Activated CD8-positive, alpha-beta memory T cell treated with anti-CD3 and anti-CD28 coated beads for 1 hour (primary cell): ENCODE measurements at places on chromosomes 16 and 17.
A peak's percentile ranks its signal among the peaks of the same experiment; 100 is the strongest.

DNA sequence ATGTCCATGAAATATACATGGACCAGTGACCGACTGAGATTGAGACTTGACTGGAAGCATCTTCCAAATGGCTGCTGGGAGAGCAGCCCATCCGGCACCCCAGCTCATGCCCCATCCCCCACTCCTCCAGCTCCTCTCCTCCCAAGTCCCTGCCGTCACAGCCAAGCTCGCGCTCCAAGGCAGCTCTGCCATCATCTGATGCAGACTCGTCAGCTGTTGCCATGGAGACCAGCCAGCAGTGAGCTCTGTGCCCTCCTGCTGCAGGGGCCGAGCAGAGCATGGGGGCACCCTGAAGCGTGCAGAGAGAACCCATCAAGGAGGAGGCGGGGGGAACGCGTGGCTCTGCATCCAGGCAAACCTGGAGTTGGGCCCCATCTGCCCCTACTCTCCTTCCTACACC is 74.5 kb upstream of the TNRC6C start:
- no peak for DNase-seq

DNA sequence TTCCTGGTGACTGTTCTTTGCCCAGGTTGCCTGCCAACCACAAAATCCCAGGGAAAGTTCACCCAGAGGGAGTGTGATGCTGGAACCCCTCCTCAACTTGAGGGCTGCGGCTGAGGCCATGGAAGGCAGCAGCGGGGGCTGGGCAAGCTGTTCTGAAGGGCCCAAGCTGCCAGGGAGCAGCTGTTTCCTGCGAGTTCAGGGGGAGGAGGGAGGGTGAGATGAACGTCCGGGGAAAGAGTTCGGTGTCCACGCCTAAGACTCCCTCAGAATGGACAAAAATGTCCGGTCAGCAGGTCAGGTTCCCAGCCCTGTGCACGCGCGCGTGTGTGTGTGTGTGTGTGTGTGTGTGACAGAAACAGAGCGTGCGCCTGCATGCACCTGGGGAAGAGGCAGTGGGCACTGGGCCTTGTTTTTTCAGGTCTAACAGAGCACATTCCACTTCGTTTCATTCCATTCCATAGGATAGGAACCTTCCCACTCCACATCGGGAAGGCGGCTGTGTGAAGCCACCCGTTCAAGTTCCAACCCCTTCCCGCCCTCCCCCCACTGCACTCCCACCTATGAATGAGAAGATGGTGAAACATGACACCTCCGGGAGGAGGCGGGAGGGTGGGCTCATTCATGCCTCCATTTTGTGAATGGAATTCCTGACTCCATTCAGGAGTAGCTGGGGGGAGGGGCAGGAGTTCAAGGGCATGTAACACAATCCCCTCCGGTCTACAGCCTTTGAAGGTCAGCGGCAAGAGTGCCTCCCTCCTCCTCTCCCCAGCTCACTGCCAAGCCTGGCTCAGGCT is 15.7 kb downstream of the ETV4 start:
- no peak for DNase-seq

- DNase-seq: no peak
Measured at GRCh38 chr16:10896165-10896564, 19.2 kb downstream of the CIITA start.

GRCh38 chr17:21129023-21129681 is 2.4 kb downstream of the DHRS7B start:
- DNase-seq: no peak

GRCh38 chr17:79201536-79202227 is 127.1 kb downstream of the ENGASE start:
- DNase-seq: no peak

- DNase-seq: no peak
Measured at GRCh38 chr16:4285167-4285566, 12.3 kb upstream of the TFAP4 start.

- no peak for DNase-seq
Measured at GRCh38 chr17:77867308-77867781, 91.2 kb upstream of the TNRC6C start.

DNA sequence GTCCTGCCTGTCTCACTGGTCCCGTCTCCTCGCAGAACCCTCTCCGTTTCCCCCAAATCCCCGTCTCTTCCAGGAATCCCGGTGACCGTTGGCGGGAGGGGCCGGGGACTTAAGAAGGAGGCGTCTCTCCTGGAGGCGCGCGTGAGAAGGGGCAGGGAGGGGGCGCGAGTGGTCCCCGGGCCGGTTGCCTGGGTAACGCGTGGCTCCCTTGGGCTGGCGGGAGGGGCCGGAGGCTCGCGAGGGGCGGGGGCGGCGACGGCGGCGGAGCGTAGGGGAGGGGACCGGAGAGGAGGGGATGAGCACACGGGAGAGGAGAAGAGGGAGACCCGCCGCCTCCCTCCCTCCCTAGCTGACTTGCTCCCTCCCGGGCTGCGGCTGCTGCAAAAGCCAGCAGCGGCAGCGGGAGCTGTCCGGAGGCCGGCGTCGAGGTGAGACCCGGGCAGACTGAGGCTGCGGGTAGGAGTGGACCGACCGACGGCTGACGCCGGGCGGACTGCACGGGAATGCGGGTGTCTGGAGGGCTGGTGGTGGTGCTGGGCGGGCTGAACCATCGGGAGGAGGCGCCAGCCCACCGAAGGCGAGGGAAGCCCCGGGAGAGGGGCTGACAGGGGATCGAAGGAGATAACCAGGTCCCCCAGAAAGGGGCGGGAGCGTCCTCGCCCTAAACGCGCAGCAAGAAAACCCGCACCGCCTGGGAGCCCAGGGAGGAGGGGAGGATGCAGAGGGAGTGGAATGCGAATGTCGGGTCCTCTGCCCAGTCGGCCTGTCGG is at the start of gene PRRT2:
PRRT2 (plus strand) TSS at position 298 of the 770 bp plus-strand sequence. CDS start 862 bp downstream, outside the sequence.
- DNase-seq: no peak

GRCh38 chr16:27547134-27547533 is 2.6 kb downstream of the GTF3C1 start:
- no peak for DNase-seq

GRCh38 chr17:56902348-56902747 is 11.5 kb downstream of the TRIM25 start:
- no peak for DNase-seq

GRCh38 chr16:64276646-64277045 is 845.2 kb downstream of the CDH11 start:
- no peak for DNase-seq

DNA sequence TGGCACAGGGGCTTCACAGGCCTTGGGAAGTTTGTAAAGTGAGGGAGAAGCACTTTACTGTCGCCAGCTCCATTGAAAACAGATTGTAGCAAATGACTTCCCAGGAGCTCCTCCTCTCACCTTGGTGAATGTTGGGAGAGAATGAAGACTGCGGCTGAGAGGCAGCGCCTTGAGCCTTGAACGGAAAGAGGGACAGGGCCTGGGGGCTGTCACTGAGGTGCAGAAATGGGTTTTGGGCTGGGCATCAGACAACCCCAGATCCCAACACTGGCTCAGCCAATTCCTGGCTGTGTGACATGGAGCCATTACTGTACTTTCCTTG is 603 bp upstream of the MRTFB start:
- DNase-seq: no peak

DNA sequence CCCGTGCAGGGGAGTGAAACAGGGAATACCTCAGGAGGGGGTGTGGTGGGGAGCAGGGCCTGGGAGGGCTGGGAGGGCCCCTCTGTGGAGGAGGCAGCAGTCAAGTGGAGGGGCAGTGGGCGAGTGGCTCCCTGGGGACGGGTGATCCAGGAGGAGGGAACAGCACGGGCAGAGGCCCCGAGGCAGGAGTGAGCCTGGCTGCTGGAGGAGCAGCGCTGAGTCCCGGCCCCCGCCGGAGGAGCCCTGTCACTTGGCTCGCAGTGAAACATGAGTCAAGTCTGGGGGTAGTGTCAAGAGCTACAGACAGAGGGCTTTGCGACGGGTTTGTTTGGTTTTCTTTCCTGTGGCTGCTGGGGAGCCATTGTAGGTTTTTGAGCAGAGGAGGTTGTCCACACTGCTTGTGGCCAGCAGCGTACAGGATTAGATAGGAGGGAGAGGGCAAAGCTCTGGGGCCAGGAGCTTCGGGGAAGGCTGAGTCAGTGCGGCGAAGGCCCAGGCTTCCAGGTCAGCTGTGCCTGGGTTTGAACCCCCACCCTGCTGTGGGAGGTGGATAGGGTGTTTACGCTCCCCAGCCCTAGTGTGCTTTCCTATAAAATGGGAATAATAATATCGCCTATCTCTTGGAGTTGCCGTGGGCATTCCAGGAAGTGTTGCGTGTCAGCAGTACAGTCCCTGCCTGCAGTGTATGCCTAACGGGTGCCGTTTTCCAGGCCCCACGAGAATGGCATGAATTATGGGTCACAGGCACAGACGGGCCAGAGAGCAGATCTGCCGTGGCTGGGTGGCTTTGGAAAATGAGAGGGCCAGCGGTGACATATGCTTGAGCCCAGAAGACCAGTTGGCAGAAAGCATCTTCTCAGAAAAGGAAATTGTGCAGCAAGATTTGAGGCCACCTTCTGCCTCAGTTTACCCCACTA is 115.9 kb upstream of the CIBAR2 start:
- no peak for DNase-seq

DNA sequence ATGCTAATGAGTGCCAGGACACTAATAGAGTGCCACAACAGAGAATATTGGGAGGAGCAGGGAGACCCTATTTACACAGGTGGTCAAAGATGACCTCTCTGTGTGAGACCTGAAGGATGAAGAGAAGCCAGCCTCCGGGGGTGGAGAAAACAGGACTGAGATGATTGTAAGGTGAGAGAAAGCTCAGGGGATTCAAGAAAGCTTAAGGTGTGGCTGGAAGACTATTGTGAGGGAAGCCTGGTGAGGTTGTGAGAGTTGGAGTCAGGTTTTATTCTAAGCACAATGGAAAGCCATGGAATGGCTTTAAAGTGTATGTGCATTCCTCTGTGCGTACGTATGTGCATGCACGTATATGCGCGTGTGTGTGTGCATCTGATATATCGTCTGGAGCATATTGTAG is 10.4 kb upstream of the MARCHF10 start:
- no peak for DNase-seq

- no peak for DNase-seq
Measured at GRCh38 chr16:14186007-14186794, 115.1 kb downstream of the MRTFB start.

DNA sequence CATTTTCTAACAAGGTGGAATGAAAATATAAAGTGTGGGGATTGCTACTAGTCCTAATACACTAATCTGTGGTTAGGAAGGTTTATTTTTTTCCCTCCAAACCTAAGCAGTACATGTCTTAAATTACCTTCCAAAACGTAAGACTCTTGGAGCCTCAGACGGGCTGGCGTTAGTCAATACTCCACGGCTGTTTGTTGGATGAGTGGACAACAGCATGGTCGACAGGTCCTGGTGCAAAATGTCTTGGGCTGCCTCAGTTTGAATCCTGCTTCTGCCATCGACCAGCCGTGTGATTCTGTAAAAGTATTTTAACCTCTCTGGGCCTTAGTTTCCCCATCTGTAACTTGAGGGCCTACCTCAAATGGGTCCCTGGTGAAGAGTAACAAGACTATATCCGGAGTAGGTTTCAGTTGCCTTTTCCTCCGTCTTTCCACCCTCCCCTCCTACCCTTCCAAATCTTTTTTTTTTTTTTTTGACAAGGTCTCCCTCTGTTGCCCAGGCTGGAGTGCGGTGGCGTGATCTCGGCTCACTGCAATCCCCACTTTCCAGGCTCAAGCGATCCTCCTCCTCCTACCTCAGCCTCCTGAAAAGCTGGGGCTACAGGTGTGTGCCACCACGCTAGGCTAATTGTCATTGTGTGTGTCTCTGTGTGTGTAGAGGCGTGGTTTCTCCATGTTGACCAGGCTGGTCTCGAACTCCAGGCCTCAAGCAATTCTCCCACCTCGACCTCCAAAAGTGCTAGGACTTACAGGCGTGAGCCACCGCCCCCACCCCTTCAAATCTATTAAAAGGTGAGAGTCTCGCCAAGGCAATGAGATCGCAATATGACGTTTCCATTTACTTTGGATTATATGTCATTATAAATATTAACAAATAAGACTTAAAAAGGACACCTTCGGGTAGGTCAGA is 5.8 kb downstream of the SCGB1C2 start:
- no peak for DNase-seq

DNA sequence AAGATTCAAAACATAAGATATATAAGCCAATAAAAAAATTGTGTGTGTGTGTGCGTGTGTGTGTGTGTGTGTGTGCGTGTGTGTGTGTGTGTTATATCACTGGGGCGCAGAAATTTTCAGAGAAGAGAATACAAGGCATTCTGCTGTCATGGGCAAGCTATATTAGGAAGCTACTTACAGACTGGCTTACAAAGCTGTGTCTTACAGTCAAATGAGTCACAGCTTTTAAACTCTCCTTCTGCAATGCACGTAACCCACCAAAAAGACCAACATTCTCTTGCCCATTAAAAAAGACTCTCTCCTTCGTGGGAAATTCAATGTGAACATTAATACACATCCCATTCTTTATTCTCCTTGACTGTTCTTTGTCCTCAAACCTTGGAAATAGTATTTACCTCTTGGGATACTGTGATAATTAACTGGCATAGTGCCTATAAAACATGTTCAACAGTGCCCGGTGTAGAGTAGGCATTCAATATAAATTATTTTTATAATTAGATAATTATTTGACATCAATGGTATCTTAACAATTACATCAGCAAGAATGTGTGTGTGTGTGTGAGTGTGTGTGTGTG is 860.4 kb upstream of the SOX9 start:
- no peak for DNase-seq

DNA sequence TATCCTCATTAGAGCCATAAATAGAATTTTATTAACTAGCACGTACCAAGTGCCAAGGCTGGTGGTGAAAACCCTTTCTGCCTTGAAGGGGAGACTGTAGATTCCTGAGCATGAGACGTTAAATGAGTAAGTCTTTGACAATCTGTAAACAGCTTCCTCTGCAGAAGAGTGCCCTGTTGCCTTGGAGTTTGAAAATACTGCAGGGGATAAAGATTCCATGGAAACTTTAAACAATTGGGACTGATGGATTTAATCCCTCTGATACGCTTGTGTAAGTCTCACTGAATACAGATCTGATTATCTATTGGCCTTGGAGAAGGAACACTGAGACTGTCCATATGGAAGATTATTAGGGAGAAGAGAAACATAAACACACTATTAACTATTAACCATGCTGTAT is 1053.4 kb upstream of the RBFOX1 start:
- DNase-seq: no peak

GRCh38 chr17:69620363-69620762 is 205.9 kb downstream of the MAP2K6 start:
- no peak for DNase-seq

GRCh38 chr17:29567554-29568330 is 759 bp upstream of the TP53I13 start:
- peak; percentile 62 for DNase-seq

- no peak for DNase-seq
Measured at GRCh38 chr16:1741553-1742165, 29.7 kb downstream of the NME3 start.
